ENCODE measurements at places on chromosomes 16 and 17.

GRCh38 chr17:29390851-29391631 is 878 bp downstream of the TAOK1 start:
- peak; percentile 19 for DNase-seq

GRCh38 chr17:44053125-44053872 is 13.2 kb downstream of the LSM12 start:
- DNase-seq = no peak

DNA sequence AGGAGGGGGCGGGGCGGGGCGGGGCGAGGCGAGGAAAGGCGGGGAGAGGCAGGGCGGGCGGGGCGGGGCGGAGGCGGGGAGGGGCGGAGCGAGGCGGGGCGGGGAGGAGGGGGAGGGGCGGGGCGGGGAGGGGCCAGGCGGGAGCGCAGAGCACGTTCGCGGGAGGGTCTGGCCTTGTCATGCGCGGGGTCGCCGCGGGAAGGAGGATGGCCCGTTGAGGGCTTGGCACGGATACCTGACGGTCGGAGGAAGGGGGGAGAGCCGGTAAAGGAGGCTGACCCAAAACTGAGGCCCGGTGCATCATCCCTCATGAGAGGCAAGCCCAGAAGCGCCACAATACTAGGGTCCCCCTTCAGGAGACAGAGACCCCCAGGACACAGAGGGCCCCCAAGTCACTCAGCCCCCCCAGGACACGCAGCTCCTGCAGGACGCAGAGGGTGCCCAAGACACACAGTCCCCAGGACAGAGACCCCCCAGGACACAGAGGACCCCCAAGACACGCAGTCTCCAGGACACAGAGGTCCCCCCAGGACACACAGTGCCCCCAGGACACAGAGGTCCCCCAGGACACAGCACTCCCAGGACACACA is 593 bp upstream of the WDR45B start:
- DNase-seq = no peak

- no peak for DNase-seq
Measured at GRCh38 chr17:64188088-64188487, 58.1 kb upstream of the ERN1 start.

- no peak for DNase-seq
Measured at GRCh38 chr16:2032285-2033056, 5.8 kb downstream of the NHERF2 start.

- DNase-seq = peak; percentile 68
Measured at GRCh38 chr17:78745407-78746088, 36.5 kb downstream of the CYTH1 start.

- DNase-seq = peak; percentile 3
Measured at GRCh38 chr16:53129281-53130158, 74.7 kb downstream of the CHD9 start.

DNA sequence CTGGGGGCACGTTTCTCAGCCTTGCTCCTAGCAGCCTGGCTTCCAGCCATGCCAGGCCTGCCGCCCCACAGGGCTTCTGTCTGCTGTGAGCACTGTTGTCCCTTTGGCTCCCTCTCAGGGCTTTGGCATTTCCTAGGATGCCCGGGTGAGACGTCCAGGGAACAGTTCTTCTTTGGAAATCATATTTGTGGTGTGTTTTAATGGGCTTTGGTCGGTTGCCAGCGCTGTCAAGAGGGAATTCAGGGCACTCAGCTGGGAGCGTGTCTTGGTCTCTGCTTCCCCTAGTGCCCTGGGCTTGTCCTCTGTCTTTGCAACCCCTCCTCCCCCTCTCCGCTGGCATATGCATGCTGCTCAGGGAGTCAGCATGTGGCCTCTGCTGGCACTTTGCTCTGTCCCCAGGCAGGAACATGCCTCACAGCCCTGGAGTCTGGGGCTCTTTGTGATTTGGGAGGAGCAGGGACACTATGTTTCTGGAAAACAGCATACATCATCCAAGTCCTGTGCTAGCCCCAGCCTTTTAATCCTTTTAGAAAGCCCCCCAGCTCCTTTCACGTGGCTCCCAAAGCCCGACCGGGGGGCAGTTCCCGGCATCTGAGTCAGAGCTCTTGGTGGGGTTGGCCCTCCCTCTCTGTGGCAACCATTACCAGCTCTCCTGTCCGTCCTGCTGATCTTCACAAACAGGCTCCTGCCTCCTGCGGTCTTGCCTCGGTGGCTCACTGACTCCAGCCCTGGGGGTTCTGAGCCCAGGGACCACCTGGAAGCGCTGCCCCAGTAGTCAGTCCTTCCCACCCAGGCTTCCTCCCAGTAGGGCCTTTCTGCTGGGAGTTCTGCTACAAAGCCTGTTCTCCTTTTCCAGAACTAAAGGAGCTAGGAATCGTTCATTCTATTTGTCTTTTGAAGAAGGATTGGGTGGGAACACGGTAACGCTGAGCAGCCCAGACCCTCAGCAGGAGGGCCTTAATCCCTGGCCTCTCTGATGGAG is 26.7 kb downstream of the SAP30BP start:
- DNase-seq = no peak

DNA sequence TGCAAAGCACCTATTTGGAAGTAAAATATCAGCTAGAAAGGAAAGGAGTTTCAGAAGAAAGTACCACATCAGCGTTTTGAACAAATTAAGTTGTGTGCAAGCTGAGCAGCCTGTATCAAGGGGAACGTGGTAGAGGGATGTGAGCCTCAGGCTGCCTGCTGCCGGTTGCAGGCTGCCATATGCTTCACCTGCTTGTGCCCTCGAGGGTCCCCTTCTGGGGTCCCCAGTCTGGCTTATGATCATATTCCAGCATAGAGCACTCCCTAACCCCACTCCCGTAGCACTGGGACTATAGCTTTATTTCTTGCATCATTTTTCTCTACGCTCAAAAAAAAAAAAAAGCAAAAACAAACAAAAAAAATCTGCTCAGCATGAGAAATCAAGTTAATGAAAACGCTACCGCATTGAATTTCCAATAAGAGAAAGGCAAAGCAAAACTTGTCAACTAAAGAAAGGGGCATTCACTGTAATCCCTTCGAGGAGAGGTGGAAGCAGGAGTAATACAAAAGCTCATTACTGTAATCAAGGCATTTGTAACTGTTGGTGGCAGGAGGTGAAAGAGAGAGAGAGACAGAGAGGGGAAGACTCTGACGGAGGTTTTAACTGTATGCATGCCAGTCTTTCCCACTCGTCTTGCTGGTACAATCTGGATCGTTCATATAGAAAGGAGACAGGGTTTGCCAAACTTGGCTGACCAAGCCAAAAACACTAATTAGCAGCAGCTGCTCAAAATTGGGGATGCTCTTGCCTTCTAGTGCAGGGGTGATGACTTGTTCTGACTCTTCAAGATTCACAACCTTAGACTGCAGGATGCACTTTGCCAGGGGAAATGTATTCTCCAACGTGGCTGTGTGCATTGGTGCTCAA is 258.2 kb upstream of the HSBP1 start:
- DNase-seq = no peak

Data from CD4-positive, alpha-beta T cell treated with Interleukin-21 for 1 hour (primary cell).